ENCODE measurements at places on chromosomes 2 and 18.
A peak's percentile ranks its signal among the peaks of the same experiment; 100 is the strongest.

DNA sequence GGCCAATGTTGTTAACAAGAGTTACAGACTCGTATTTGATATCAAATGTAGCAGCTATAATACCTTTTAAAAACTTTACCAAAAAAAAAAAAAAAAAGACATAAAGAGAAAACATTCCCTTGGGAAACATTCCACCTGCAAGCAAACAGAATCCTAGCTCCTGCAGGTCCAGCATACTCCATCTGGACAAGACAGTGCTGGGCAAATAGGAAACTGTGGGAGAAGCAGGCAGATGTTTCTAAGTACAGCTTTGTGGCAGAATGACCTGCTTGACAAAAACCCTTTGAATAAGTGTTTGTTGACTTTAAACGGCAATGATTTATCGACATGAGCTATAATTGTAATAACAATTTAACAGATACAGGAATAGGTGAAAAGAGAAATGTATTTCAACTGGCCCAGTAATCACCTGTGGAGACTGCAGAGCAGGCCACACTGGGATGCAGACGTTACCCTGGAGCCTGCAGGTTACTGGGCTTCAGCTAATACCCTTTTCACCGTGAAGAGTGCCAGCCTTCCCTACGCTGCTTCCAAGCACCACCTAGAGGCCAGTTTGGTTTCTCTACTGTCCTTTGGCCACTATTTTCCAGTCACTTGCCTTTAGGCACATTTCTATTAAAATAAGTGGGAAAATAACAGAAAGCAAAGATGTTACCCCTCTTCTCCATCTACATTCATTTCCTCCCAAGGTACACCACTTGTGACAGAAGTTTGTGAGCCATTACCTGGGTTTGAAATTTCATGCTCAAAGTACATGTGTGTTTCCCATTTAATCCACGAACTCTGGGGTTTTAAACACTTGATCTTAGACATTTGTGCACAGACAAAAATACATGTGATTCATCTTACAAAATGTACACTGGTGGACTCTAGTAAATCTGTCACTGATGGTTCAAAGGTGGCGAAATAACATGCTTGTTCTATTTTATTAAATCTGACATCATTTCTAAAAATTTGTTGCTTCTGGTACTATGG is 96.9 kb upstream of the ZNF397 start:
- peak; percentile 92 for DNase-seq

GRCh38 chr2:85697096-85697495 is 2.9 kb downstream of the GNLY start:
- no peak for DNase-seq

GRCh38 chr2:215749092-215749957 is 264.0 kb downstream of the MREG start:
- DNase-seq = no peak

- no peak for DNase-seq
Observed at GRCh38 chr2:85178980-85179411, 45.8 kb downstream of the TCF7L1 start.

GRCh38 chr18:45760462-45761036 is 36.6 kb downstream of the SLC14A1 start:
- DNase-seq = peak; percentile 21

DNA sequence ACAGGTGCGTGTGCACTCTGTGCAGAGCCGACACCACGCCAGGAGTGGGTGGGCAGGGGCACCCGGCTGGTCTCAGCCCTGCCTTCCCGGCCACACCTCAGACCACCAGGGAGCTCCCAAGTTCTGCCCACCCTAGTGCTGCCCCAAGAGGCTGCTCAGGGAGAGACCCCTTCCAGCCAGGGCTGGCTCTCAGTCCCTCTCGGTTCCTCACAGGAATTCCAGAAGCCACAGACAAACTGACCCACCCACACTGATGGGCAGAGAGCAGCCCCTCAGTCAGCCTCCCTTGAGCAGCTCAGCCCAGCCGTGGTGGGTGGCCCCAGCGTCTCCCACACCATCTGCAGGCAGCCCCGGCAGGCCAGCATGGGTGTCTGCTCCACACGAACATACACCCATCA is 33.8 kb downstream of the GPC1 start:
- no peak for DNase-seq

DNA sequence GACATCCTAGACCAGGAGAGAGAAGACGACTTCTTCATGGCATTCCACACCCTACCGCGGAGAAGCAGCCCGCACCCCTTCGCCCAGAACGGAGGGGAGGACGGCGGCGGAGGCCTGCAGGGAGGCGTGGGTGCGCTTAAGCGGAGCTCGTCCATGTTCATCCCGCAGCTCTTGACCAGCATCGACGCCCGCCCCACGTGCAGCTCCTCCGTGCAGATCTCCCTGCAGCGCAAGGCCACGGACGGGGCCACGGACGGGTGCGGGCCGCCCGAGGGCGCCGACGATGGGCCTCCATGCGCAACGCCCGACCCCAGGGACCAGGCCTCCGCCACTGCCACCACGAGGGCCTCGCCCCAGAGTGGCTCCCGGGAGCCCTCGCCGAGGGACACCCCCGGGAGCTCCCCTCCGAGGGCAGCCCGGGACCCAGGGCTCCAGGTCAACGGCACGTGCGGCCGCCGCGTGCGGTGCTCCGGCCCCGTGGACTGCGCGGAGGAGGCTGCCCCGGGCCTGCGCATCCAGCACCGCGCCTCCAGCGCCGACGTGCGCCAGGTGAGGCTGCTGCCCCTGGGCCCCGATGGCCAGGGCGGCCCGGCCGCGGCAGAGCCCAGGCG is 211.8 kb downstream of the NEDD4L start:
- DNase-seq = no peak

- DNase-seq = no peak
Observed at GRCh38 chr2:143300536-143300935, 171.3 kb downstream of the ARHGAP15 start.

GRCh38 chr2:100554798-100555407 is 7.9 kb upstream of the PDCL3 start:
- DNase-seq = no peak

GRCh38 chr2:218831378-218831990 is at the start of gene PRKAG3:
PRKAG3 (minus strand) TSS chr2:218831803.
- DNase-seq = no peak

GRCh38 chr2:197159661-197160211 is 150.8 kb downstream of the ANKRD44 start:
- no peak for DNase-seq

DNA sequence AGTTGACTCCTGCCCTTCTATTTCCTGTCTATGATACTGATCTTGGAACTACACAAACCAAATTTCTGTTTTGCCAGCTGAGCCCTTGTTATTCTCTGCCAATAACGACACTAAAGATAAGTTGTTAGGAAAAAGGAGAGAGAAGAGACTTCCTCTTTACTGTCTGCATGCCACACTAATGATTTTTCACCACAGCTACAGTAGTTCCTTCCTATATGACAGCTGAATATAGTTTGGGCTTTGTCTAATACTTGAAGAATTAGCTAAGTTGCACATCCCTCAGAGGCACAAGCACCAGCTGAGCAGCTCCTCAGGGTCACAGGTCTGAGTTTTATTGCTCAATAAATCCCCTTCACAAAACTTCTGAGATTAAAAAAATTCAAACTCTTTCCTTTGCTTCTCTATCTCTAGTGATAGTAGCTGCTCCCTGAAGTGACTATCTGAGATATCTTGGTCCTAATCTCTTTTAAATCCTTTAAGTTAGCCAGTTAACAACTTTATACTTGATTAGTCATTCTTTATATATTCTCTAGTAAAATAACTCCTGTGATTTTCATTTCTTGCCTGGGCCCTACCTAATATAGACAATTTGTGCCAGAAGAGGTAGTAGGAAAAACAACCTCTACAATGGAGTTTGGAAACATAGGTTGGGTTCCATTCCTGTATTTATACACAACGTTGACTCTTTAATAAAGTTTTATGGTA is 253.0 kb upstream of the CNTNAP5 start:
- DNase-seq = no peak

- no peak for DNase-seq
Observed at GRCh38 chr2:173584676-173585458, 230.2 kb downstream of the CDCA7 start.

GRCh38 chr2:219769090-219769910 is 141.9 kb downstream of the SLC4A3 start:
- no peak for DNase-seq

Measured in NCI-H2081 (cell line).